ENCODE measurements at places on chromosomes 5 and 9.

GRCh38 chr9:76456202-76456926, 2.6 kb upstream of the GCNT1 start:
- peak; percentile 8 for DNase-seq

DNA sequence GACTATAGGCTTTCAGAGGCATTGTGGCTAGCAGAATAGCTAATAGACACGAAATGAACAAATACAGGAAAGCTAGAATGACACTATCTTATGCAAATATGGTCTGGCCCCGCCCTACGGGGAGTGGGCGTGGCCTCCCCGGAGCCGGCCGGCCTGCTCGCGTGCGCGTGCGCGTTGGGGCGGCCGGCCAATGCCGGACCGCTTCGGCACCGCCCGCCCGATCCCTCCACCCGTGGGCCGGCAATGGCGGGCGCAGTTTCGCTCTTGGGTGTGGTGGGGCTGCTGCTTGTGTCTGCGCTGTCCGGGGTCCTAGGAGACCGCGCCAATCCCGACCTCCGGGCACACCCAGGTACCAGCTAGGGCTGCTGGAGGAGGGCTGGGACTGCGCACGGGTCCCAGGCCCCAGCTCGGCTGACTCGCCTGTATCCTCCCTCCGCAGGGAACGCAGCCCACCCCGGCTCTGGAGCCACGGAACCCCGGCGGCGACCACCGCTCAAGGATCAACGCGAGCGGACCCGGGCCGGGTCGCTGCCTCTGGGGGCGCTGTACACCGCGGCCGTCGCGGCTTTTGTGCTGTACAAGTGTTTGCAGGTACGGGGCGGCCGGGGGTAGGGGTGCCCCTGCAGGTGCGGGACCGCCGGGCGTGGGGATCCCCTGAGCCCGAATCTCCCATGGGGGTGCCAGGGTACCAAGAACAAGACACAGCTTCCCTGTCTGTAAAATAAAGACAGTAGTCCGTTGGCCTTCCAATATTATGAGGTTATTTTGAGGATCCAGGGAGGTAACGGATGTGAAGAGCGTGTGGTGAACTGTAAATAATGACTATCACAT, at the start of gene CCDC107:
CCDC107 (plus strand) TSS at position 156 of the 831 bp plus-strand sequence; CDS start at position 244, 88 bp downstream.
- DNase-seq: peak; percentile 66

GRCh38 chr5:160703547-160704189, 148.3 kb downstream of the ATP10B start:
- no peak for DNase-seq

DNA sequence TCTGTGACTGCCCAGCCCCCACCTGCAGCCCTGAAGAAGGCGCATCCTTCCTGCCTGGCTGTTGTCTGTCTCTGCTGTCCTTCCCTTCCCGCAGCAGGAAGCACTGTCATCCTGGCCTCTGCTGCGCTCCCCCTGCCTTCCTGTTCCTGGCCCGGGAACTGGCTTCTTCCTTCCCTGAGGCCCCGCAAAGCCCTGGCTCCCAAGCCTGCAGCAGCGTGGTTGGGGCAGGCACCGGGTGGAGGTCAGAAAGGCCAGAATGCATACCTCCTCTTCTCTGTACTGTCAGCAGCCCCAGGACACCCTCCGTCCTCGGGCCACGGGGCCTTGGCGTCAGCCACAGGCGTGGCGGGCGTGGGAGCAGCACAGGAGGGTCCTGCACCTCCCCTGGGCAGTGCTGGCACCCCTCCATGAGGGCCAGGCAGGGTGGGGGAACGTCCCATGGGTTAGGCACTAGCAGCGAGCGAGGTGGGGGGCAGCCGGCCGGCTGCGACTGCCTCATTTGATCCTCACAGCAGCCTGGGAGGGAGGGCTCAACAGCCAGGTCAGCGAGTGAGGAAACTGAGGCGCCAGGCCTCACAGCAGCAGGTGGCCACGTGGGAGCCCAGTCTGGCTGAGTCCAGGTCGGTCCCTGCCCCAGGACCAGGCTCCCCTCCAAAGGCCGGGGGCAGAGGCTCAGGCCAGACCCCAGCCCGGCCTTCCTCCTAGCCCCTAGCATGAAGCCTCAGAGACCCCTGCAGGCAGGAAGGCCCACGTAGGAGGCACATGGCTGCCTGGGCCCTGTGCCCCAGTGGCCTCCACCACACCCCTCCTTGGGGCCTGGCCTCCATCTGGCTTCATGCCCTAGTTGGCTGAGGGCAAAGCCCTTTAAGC, 9.4 kb downstream of the FLT4 start:
- DNase-seq: no peak

DNA sequence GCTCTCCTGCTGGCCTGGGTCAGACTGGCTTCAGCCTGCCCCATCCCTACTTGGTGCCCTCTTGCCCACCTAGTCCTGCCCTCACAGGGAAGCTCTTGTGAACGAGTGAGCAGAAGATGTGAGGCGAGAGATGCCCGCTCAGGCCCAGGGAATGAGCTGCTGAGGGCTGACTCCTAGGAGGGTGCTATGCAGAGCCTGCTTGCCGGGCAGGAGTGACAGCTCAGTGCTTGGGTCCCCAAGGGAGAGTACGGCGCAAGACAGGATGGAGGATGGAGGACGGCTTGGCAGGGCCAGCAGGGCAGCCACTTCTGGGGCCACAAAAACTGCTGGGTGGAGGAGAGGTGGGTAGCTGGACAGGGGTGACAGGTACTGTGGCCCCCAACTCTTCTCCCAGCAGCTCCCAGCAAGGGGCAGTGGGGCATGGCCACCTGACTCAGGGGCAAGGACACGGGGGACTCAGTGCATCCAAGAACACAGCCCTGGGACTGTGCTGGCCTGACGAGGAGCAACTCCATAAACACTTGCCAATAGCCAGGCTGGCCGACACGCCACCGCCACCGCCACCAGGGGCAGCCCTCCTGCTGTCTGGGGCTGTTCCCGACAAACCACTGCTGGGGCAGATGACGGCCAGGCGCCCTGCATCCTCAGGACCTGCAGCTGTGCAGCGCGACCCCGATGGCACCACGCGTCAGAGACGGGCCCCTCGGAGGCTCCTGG, 55.6 kb upstream of the UBAC1 start:
- DNase-seq: no peak

DNA sequence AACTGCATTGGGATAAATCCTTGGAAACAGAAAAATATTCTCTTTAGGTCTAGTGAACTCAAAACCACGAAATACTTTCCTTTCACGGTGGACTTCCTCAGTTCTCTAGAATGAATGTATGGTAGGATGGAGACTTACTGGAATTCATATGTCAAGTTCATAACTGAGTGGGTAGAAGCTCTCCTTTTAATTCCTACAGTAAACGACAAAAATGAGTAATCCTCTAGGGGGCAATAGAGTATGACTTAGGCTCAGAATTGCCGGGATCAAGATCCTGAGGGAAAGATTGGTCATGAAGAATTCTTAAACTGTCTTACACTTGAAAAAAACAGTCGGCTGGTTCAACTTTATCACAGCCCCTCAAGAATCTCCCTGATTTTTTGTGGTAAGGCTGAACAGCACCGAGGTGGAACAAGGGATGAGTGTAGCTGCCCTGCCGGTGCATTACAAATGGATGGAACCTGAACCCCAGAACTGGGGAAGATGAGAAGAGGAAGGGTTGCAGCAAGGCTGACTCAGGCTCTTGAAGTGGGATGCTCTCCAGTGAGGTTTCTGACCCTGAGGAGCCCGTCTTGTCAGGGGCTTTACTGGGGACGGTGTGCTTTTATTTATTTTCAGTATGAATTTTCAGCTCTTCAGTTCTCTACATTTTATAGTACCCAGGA, 14.0 kb upstream of the LOX start:
- no peak for DNase-seq

GRCh38 chr5:98989727-98990126, 60.9 kb upstream of the CHD1 start:
- DNase-seq: no peak

GRCh38 chr9:136837146-136837855, 5.0 kb upstream of the AJM1 start:
- no peak for DNase-seq

DNA sequence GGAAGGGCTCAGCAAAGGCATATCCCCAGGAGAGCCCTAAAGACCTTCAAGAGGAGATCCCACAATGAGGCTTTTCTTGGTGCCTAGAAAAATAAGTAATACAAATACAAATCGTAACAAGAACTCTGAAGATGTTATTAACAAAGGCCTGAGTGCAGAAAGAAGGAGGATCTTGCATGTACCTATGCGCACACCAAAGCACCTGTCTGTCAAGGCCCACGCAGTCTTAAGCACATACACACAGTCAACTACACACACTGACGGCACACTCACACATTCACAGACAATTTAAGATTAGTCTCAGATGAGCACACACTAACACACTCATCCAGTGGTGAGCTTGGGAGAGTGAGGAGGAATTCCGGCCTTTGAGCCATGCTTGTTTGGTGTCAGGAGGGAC, 38.5 kb downstream of the JADE2 start:
- no peak for DNase-seq

DNA sequence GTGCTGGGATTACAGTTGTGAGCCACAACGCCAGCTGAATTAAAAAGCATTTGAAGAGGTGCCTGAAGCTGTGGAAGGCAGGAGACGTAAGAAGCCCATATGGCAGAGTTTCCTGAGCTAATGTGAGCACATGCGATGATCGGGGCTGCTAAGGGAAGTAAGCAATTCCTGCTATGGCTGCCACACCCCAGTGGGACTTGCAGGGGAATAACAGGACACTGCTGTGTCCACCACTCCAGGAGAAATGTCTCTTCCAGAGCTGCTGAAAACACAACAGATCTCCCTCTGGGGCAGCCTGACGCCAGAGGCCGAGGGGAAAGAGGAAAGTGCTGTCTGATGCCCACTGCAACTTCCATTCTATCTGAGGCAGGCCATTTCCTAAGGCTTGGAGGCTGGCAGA, 46.2 kb upstream of the ANKRD55 start:
- no peak for DNase-seq

DNA sequence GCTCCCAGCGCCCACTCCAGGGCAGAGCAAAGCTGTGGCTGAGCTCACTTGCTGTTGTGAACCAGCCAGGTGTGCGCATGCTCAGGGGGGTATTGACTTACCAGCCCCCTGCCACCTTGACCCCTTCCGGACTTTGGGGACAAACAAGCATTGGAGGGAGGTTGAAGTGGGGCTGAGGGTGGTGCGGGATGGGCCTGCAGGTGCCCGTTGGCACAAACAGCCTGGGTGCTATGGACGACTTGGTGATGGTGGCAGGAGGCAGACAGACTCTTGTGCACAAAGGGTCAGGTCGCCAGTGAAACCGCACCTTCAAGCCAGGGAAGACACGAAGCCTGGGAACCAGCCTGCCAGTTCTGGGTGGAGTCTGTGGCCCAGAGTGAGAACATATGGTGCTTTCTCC, 858.5 kb upstream of the PTPRD start:
- DNase-seq: no peak

DNA sequence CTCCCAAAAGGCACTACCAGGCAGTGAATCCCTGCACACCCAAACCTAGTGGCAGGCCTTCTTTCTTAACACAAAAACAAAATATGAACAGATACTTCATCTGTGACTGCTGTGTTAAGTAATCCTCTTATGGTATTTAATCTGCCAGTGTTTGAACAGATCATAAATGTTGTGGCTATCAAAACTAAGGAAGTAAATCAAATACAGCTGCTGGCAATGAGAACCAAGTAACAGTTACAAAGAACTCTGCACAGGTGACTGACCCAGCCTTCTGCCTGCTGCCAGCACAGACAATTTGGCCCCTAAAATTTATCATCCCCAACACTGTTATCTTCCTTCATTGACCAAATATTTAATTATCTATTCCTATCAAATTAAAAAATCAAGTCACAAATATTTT, 78.0 kb downstream of the GNAQ start:
- no peak for DNase-seq

- no peak for DNase-seq
These were observed 30.3 kb upstream of the GRXCR2 start for GRCh38 chr5:145903113-145903512.

DNA sequence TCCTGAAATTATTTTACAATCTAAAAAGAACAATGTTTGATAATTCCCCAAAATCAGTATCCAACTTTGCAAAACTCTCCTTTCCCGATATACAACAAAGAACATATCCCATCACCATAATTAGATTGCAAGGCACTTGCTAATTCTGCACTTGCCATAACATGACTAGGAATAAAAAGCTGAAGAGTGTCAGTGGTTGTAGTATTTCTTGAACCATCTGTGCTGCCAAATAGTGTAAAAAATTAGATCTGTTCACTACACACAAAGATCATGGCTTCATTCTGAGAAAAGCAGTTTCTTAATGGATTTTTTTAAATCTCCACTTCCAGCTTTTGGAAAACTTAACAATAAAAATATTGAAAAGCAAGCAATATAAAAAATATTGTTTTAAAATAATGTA, 259.5 kb upstream of the FAM174A start:
- no peak for DNase-seq

DNA sequence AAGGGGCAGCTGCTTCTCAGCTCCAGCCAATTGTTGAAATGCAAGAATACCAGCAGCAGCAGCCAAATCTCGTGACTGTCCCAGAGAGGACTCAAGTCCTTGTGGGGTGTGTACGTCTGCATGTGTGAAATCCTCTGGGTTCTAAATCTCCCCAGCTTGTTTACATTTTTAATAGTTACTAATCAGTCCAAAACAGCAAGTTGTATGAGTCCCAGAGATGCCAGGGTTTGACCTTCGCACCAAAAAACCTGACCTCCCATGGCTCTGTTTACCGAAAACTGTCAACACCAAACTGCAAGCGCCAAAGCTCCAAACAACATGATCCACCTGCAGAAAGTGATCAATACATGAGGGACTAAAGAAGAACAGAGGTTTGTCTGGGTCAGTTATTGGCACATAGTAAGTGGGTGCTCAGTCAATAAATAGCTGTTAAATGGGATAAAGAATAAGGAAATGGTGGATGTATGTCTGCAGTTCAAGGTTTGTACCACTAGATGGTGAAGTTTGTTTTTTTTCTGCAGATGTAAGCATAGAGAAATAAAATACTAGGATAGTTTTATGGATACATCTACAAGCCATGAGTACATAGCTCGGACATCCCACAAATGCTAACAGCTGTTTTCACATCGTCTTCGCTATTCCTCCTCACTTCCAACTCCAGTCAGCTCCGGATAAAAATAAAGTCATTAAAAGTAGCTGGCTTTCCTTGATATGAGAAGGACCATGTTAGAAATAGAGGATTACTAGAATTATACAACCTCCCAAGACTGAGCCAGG, 85.3 kb upstream of the ADRB2 start:
- DNase-seq: no peak

DNA sequence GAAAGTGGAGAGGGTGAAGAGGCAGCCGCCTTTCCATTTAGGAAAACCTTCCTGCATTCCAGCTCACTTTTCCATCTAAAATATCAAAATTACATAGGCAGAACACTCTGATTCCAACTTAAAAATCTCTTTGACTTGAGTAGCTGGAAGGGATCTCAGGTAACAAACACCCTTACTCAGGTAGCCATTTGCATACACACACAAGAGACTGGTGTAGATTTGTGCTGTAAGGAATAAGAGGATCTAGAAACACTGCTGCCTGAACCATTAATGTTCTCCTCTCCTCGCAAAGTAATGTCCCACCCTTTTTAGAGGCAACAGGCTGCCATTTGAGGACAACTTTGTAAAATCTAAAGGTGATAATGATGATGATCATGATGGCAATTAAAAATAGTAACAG, 53.5 kb downstream of the BNC2 start:
- DNase-seq: no peak
